ENCODE measurements at places on chromosomes 16 and 17. TPM values are rescaled to one million over a fixed set of nuclear protein-coding genes. Genes with fewer than 3 reads are reported as not detected.

Gene ZFHX3
- 10.4 TPM for total RNA-seq

Gene HOXB3
- total RNA-seq = 2.3 TPM

Gene MSLN
- not detected for total RNA-seq

- H3K36me3 ChIP-seq = peaks cover 55% of the 10 kb centered on the region
- DNase-seq = no peak
- H3K4me1 ChIP-seq = peaks cover 17% of the 10 kb centered on the region
- no peak overlapping the region for H3K27ac ChIP-seq
- no peaks in the 10 kb centered on the region for H3K27me3 ChIP-seq
Observed at GRCh38 chr17:16189791-16190348, 25.5 kb downstream of the NCOR1 start.

GRCh38 chr16:79805621-79806020, 205.1 kb upstream of the MAF start:
- H3K36me3 ChIP-seq = no peaks in the 10 kb centered on the region
- no peak overlapping the region for H3K4me3 ChIP-seq
- H3K27me3 ChIP-seq = no peaks in the 10 kb centered on the region
- peaks cover 31% of the 10 kb centered on the region for H3K4me1 ChIP-seq

DNA sequence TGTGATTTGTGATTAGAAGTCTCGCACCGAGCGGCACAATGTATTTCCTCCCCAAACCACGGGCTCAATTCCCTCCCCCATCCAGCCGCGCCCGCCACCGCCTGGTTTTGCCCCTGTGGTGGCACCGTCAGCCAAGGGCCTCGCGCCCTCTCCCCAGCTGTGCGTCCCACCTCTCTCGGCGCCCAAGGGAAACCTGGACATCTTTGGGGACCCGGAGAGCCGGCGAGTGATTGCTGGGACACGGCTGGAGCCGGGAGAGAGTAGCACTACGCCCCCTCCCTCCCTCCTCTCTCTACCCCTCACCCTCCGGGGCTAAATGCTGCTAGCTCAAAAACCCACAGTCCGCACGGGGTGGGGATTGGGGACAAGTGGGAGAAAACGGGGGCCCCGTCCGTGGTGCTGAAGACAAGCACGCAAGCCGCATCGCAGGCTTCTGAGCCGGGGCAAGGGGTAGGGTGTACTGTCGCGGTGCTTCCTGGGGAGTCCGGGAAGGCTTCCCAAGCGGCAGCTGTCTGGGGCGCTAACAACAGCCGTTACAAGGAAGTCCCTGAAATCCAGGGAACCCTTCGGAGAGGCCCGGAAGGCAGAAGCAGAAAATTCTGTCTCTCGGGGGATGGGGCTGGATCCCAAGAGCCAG, 1.4 kb downstream of the CBLN1 start:
- H3K4me3 ChIP-seq = no peak overlapping the region
- H3K36me3 ChIP-seq = no peaks in the 10 kb centered on the region
- H3K4me1 ChIP-seq = peaks cover 64% of the 10 kb centered on the region
- H3K27ac ChIP-seq = no peak overlapping the region
- H3K27me3 ChIP-seq = peaks cover 100% of the 10 kb centered on the region
- no peak for DNase-seq
